Endodermal cell (in vitro differentiated cells): ENCODE measurements at places on chromosomes 4 and X. TPM values are rescaled to one million over a fixed set of nuclear protein-coding genes. Genes with fewer than 3 reads are reported as not detected.

DNA sequence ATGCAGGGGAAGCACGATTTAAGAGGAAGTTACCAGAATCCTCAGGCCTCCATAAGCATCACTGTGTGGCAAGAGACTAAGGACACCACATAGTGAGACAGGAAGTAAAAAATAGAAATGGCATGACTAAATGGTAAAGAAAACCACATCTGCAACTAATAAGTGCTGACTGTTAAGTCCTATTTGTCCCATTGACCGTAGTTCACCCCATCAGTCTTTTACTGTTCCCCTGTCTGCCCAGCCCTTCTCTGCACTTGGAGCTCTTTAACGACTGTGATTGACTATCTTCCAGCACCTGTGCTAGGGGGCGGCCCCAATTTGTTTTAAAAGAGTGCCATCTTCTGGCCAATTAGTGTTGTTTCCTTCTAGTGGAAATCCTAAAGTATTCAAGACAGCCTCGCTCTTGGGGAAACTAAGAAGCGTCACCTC lies 94.2 kb downstream of the MAOA start:
- H3K36me3 ChIP-seq: no peaks in the 10 kb centered on the region
- H3K27me3 ChIP-seq: no peaks in the 10 kb centered on the region
- peak; percentile 80 for DNase-seq
- no peaks in the 10 kb centered on the region for H3K4me1 ChIP-seq
- H3K27ac ChIP-seq: no peak overlapping the region

DNA sequence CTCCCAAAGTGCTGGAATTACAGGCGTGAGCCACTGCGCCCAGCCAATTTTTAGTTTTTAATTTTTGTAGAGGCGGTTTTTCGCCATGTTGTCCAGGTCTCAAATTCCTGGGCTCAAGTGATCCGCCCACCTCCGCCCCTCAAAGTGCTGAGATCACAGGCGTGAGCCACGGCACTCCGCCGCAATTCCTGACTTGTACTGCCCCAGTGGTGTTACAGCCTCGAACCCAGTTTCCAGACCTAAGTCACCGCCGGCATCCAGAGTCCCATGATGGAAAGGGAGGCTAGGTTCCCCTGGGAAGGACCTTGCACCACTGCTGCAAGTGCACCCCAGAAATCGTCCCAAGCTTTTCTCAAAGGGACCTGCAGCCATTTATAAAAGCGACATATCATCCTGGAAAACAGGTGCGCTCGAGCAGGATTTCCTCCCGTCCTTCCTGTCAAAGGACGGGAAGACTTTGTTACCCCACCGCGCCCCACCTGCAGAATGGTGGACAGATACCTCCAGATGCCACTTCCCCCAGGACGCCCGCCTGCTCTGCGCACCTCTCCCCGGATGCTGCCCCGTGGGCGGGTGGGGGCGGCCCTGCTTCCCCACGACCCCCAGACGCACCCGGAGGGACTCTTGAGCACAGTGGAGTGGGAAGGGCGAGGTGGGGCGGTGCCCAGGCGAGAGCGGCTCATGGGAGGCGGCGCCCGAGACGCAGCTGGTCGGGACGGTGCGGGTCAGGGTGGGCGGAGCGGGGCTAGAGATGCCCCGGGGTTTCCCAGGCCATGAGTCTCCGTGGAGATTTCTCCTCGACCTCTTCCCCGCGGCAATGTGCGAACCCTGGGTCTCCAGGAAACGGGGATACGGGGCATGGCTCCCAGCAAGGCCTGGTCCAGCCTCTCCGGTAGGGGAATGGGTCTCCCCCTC lies 947 bp upstream of the RPL10 start:
- no peaks in the 10 kb centered on the region for H3K27me3 ChIP-seq
- peak overlapping the region; percentile 96 for H3K4me3 ChIP-seq
- H3K27ac ChIP-seq: peak overlapping the region; percentile 99
- DNase-seq: peak; percentile 84
- peaks cover 22% of the 10 kb centered on the region for H3K36me3 ChIP-seq
- H3K4me1 ChIP-seq: no peaks in the 10 kb centered on the region

GRCh38 chrX:103356130-103356798 lies at the start of gene TCEAL9:
Gene TCEAL9, plus strand, starts transcription at chrX:103356506. Its CDS starts 1,179 bp downstream, at chrX:103357685.
- no peaks in the 10 kb centered on the region for H3K4me1 ChIP-seq
- H3K36me3 ChIP-seq: peaks cover 9% of the 10 kb centered on the region
- H3K4me3 ChIP-seq: peak within 1 kb of the TSS; percentile 95
- peak; percentile 85 for DNase-seq
- H3K27ac ChIP-seq: peak within 1 kb of the TSS; percentile 80
- no peaks in the 10 kb centered on the region for H3K27me3 ChIP-seq

GRCh38 chr4:169249214-169249973 lies 21.4 kb downstream of the SH3RF1 start:
- no peak overlapping the region for H3K27ac ChIP-seq
- H3K4me3 ChIP-seq: no peak overlapping the region
- peaks cover 22% of the 10 kb centered on the region for H3K36me3 ChIP-seq

- no peaks in the 10 kb centered on the region for H3K36me3 ChIP-seq
- no peak for DNase-seq
- no peaks in the 10 kb centered on the region for H3K27me3 ChIP-seq
- no peak overlapping the region for H3K27ac ChIP-seq
- H3K4me3 ChIP-seq: no peak overlapping the region
These were observed 24.1 kb downstream of the FHL1 start for GRCh38 chrX:136171420-136171819.

GRCh38 chr4:52868133-52868532 lies 6.0 kb downstream of the RASL11B start:
- peaks cover 2% of the 10 kb centered on the region for H3K4me1 ChIP-seq
- no peaks in the 10 kb centered on the region for H3K27me3 ChIP-seq
- DNase-seq: peak; percentile 85
- no peak overlapping the region for H3K4me3 ChIP-seq
- H3K27ac ChIP-seq: no peak overlapping the region

- H3K36me3 ChIP-seq: no peaks in the 10 kb centered on the region
- no peak overlapping the region for H3K27ac ChIP-seq
- DNase-seq: peak; percentile 44
- H3K4me1 ChIP-seq: no peaks in the 10 kb centered on the region
- no peaks in the 10 kb centered on the region for H3K27me3 ChIP-seq
These were observed 134.6 kb upstream of the MAB21L2 start for GRCh38 chr4:150447356-150447755.

DNA sequence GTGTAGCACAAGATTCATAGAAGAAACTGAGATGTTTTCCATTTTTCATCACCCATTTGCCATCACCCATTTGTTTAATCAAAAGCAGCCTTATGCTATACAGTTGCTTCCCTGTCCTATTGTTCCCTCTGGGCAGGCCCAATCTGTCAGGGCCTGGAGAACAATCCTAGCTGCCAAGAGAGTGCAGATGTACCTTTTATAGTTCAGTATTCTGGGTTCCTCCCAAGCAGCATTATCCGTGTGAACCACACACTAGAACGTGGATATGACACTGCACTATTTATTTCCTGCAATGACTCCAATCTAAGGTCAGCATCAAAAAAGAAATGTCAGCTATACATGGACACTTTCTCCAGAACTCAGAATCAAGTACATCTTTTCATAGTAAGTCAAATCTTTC lies 269.0 kb downstream of the ADGRA3 start:
- H3K27ac ChIP-seq: no peak overlapping the region
- H3K27me3 ChIP-seq: peaks cover 47% of the 10 kb centered on the region
- H3K4me1 ChIP-seq: no peaks in the 10 kb centered on the region

GRCh38 chrX:118493016-118493415 lies 2.6 kb upstream of the DOCK11 start:
- no peak overlapping the region for H3K4me3 ChIP-seq
- no peaks in the 10 kb centered on the region for H3K4me1 ChIP-seq
- H3K36me3 ChIP-seq: no peaks in the 10 kb centered on the region
- peaks cover 17% of the 10 kb centered on the region for H3K27me3 ChIP-seq

- H3K36me3 ChIP-seq: no peaks in the 10 kb centered on the region
- no peak overlapping the region for H3K27ac ChIP-seq
- H3K4me1 ChIP-seq: no peaks in the 10 kb centered on the region
- no peak overlapping the region for H3K4me3 ChIP-seq
- H3K27me3 ChIP-seq: no peaks in the 10 kb centered on the region
These were observed 30.7 kb upstream of the SMARCA5 start for GRCh38 chr4:143482840-143483239.

DNA sequence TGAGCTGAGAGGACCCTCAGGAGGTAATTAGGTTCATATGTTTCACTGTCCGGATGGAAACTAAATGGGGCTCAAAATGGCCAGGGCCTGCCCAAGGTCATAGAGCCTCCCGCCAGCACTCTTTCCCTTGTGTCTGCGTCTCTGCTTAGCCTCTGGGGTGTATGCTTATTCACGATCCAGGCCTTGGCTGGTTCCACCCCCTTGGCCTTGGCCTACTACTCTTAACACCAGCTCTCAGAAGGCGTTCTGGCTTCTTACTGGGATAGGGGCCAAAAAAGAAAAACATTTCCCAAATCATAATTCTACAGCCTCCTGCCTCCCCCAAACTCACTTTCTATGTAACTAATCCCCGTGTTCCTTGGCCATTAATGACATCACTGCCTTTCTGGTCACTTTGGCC lies 68.8 kb downstream of the RTL5 start:
- no peak overlapping the region for H3K27ac ChIP-seq
- no peak for DNase-seq
- H3K36me3 ChIP-seq: no peaks in the 10 kb centered on the region
- H3K4me3 ChIP-seq: no peak overlapping the region
- H3K4me1 ChIP-seq: no peaks in the 10 kb centered on the region

DNA sequence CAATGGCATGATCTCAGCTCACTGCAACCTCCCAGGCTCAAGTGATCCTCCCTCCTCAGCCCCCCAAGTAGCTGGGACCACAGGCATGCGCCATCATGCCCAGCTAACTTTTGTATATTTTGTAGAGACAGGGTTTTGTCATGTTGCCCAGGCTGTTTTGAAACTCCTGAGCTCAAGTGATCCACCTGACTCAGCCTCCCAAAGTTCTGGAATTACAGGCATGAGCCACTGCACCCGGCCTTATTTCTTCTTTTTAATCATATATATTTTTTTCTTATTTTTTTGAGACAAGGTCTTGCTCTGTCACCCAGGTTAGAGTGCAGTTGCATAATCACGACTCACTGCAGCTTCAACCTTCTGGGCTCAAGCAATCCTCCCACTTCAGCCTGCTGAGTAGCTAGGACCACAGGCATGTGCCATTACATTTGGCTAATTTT lies 184.0 kb downstream of the TSPAN5 start:
- DNase-seq: no peak
- H3K4me3 ChIP-seq: no peak overlapping the region
- H3K36me3 ChIP-seq: no peaks in the 10 kb centered on the region
- no peaks in the 10 kb centered on the region for H3K27me3 ChIP-seq
- H3K4me1 ChIP-seq: no peaks in the 10 kb centered on the region

- no peaks in the 10 kb centered on the region for H3K27me3 ChIP-seq
- DNase-seq: peak; percentile 98
- no peak overlapping the region for H3K4me3 ChIP-seq
- H3K36me3 ChIP-seq: peaks cover 73% of the 10 kb centered on the region
These were observed 5.0 kb downstream of the TACC3 start for GRCh38 chr4:1726146-1726934.

DNA sequence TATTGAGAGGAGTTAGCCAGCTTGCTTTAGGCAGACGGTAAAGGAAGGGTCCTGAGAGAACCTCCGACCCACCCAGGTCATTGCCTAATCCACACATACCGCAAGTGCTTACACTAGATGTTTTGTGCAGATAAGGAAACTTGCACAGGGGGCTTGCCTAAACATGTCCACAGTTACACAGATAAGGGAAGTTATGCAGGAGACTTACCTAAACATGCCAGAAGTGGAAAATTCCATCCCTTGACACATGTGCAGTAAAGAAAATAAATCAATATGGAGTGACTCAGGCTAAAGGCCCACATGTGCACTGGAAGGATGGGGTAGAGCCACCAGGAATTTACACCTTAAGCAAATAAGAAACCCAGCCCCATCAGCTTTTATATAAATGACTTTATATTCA lies 232.8 kb upstream of the HDX start:
- no peaks in the 10 kb centered on the region for H3K27me3 ChIP-seq
- H3K4me1 ChIP-seq: peaks cover 7% of the 10 kb centered on the region
- H3K36me3 ChIP-seq: no peaks in the 10 kb centered on the region
- no peak overlapping the region for H3K4me3 ChIP-seq
- DNase-seq: no peak

DNA sequence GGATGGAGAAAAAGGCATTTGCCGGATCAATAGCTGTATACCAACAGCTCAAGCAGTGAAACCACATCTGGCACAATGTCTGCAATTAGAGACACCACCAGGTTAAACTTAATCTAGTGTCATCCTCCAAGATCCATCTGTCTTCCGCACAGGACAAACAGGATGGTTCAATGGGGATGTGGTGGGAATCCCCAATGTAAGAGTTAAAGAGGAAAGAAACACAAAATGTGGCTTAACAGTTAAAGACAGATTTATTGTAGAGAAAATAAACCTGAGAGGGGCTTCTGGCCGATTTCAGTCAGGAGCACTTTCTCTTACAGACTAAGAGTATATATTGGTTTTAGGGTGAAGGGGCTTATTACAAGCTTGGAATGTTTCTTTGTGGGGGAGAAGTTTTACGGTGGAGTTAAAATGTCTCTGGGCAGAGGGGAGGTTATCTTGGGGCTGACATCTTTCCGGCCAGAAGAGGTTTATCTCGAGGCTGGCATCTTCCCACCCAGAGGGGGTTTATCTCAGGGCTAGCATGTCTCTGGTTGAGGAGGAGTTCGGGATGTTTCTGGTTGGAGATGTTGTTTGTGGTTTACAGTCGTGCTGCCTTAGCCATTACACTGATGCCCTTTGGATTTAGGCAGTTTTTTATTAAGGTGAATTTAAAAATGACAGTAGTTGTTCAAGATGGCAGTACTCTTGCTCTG lies 61.7 kb downstream of the KANTR start:
- no peak for DNase-seq
- H3K4me3 ChIP-seq: no peak overlapping the region
- no peaks in the 10 kb centered on the region for H3K36me3 ChIP-seq
- H3K27ac ChIP-seq: no peak overlapping the region

- DNase-seq: no peak
- no peaks in the 10 kb centered on the region for H3K36me3 ChIP-seq
- H3K27me3 ChIP-seq: no peaks in the 10 kb centered on the region
- no peaks in the 10 kb centered on the region for H3K4me1 ChIP-seq
- H3K27ac ChIP-seq: peak overlapping the region; percentile 17
These were observed 88.8 kb downstream of the SORCS2 start for GRCh38 chr4:7280926-7281690.

The AMER1 gene
- total RNA-seq: 4.4 to 12.3 TPM (median 11.2 TPM) in 3 replicates

The ASB9 gene
- total RNA-seq: 0.29 and 0.46 TPM in 2 replicates

The PPEF2 gene
- not detected in 2 replicates for total RNA-seq

The DKK2 gene
- total RNA-seq: not detected in 3 replicates

The TBC1D9 gene
- total RNA-seq: 18.5 and 22.3 TPM in 2 replicates

The GPRASP1 gene
- total RNA-seq: 2.6 and 2.9 TPM in 2 replicates

The RNF113A gene
- 8.5 to 19.3 TPM (median 9.3 TPM) in 3 replicates for total RNA-seq

The INTU gene
- total RNA-seq: 18.1 and 20.5 TPM in 2 replicates

The VGLL1 gene
- not detected in 2 replicates for total RNA-seq

The PLP1 gene
- total RNA-seq: 3.6 to 5.1 TPM (median 4.3 TPM) in 3 replicates

The MAGEA12 gene
- not detected in 3 replicates for total RNA-seq

The SLC7A11 gene
- total RNA-seq: 5.4 and 6.5 TPM in 2 replicates

The HTN3 gene
- total RNA-seq: not detected in 2 replicates

The FREM3 gene
- 0.13 to 0.66 TPM (median 0.17 TPM) in 3 replicates for total RNA-seq

The MAGED4 gene
- total RNA-seq: 78.4 and 118 TPM in 2 replicates

The PNMA6A gene
- 4.8 to 7.6 TPM (median 6.6 TPM) in 3 replicates for total RNA-seq
